ENCODE measurements at places on chromosomes 1 and 21.

DNA sequence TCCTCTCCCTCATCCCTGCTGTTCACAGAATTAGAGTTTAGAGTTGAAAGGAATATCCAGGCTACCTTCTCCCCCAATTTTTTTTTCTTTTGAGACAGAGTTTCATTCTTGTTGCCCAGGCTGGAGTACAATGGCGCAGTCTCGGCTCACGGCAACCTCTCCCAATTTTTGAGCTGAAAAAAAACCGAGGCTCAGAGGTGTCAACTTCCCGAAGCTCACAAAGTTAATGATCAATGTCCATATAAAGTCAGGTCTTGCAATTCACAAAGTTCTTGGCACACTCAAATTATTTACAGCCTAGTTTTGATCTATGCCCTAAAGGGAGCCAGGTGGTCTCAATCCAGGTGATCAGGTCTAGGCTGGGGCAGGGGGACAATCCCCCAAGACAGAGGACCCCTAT is 797 bp upstream of the LEFTY1 start:
- no peak for DNase-seq

DNA sequence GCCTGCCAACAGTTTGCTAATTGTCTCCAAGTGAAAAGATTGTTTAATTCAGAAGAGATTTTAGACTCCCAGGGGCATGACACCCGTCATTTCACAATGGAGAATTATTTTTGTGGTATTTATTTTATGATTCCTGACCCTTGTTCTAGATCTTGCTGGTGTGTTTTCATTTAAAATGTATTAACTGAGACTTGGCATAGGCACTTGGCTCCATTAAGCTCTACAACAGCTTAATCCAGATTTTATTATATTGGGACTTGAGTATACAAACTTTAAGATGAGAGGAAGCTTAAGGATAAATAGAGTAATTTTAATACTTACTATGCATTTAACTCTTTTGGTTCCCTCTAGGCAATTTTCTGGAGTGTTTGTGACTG is 101.3 kb upstream of the KCNE2 start:
- DNase-seq: no peak

DNA sequence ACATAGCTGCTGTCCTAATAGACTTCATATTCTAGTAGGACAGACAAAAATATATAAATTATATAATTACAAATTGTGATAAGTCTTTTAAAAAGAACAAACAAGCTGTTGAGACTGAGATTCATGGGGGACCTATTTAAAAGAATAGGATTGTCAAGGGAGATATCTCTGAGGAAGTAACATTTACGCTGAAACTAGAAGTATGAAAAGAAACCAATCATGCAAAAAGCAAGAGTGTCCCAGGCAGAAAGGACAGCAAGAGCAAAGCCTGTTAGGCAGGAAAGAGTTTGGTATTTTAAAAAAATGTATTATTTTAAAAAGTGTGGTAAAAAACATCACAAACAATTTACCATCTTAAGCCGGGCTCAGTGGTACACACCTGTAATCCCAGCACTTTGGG is 9.1 kb upstream of the METTL13 start:
- no peak for DNase-seq

- no peak for DNase-seq
Observed at GRCh38 chr1:241848686-241849344, 811 bp downstream of the EXO1 start.

- DNase-seq: no peak
Observed at GRCh38 chr1:229280921-229281320, 10.0 kb downstream of the RAB4A start.

DNA sequence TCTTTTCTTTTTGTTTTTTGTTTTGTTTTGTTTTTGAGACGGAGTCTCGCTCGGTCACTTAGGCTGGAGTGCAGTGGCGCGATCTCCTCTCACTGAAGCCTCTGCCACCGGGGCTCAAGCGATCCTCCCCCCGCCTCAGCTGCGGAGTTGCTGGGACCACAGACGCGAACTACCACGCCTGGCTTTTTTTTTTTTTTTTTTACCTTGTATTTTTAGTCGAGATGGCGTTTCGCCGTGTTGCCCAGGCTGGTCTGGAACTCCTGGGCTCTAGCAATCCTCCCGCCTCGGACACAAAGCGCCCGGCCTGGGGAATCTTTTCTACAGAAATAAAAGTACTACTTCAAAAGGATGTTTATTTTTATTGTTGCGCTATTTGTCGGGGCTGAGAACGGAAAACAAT is 1.1 kb upstream of the SETDB1 start:
- no peak for DNase-seq

DNA sequence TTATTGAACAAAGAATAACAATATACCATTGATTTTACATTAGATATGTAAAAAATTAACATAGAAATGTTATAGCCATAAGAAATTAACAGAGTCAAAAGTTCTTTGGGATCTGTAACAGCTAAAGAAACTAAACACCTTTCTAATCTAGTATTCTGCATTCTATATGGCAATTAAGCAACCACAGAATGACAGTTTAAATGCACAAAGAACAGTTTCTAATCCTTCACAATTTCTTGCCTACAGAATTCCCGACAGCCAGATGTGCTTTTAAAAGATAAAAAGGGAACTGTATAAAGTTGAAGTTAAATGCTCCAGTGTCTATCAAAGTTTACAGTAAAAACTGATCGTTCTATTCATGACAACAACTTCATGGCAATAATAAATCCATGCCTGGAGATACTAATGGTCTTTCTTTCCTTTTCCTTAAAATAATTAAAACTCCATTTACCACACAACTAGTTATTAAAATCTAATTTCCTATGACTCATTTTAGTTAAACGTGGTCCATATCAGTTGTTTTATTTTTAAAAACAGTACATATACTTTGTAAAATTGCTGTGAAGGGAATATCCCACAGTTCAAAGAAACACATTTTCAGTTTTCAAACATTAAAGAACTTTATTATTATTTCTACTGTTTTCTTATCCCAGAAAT is 110.2 kb downstream of the EIF4G3 start:
- DNase-seq: no peak

GRCh38 chr1:233735847-233736246 is 121.9 kb downstream of the KCNK1 start:
- DNase-seq: no peak

- DNase-seq: no peak
Observed at GRCh38 chr1:2128189-2128901, 66.2 kb downstream of the FAAP20 start.

DNA sequence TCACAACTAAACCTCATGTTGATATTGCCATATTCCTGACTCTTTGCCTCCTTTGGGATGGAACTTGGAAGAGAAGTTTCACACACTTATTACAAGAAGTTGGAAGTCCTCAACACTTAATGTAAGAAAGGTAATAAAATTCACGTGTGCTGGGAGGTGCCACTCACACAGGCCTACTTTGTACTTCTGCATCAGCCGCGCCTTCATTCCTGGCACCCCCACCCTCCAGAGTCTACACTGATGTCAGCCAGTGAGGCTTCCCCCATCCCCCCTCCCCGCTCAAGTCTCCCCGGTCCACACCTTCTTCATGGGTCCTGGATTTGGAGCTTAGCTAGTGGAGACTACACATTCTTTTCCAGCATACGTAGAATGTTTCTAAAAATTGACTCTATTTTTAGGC is 24.8 kb upstream of the SLC45A1 start:
- DNase-seq: no peak

GRCh38 chr1:55546553-55546952 is 331.4 kb upstream of the USP24 start:
- no peak for DNase-seq

DNA sequence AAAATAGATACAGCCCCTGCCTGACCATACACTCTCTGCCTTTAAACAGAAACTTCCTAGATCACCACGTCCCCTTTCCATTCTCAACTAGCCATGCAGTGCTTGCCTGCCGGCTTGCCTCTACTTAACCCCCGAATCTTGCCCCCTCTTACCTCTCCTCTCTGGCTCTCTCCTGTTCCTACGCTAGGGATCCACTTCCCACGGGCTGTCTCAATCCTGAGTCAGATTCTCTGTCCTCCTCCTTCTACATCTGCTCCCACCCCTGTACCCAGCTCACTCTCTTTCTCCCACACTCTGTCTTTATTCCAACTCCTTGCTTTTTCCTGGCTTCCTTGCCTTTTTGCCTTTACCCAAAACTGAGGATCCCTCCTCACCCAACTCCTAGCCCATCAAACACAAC is 29.3 kb downstream of the ATF3 start:
- no peak for DNase-seq

DNA sequence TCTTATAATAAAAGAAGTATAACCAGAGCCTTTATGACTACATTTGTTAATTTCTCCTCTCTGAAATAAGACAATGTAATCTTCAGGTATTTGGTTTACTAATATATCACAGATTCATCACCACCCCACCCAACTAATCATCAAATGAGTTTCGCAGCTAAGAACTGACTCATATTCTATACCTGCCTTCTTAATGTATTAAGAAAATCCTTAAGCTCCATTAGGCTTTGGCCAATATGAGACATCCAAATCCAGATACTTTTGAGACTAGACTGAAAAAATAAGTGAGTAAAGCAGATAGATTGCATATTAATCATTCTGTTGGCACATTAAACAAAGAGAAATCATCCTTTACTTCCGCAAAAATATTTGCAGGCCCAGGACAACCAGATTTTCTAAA is 18.7 kb upstream of the FMO2 start:
- no peak for DNase-seq

- DNase-seq: no peak
Observed at GRCh38 chr1:168454211-168454815, 89.5 kb downstream of the XCL2 start.

GRCh38 chr1:214678386-214678785 is 75.4 kb downstream of the CENPF start:
- no peak for DNase-seq

DNA sequence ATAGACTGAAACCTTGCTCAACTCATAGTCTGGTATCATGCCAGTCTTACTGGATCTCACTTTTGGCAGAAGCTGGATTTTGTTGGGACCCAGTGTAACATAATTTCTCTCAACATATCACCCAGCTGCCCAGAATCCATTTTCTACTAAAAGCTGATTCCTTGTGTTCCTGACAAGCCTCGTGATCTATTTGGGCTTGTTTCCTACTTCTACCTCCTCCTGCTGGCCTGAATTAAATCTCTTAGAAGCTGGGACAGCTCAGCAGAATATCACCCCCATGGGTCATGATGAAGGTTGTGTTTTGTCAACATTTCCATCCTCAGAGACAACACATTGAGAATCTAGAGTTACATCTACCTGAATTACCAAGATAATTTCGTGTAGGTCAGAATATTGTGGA is 7.7 kb downstream of the GOLT1A start:
- no peak for DNase-seq

GRCh38 chr1:224392411-224393249 is 36.0 kb downstream of the CNIH4 start:
- no peak for DNase-seq

DNA sequence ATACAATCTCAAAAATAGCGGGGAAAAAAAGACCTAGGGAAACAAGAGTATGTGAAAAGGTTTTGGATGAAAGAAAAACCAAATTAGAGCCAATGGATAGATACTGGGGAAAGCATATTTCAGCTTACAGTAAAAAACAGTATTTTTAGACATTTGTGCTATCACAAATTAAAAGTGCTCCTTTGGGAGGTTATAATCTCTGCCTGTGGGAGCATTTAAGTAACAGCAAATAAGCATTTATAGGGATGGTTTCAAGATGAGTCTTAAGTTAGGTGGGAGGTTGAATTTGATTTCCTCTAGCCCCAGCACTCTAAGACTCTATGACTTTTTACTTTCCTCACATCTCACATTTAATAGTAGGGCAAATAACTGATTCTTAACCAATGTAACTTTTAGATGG is 79.6 kb upstream of the SLFNL1 start:
- DNase-seq: no peak

DNA sequence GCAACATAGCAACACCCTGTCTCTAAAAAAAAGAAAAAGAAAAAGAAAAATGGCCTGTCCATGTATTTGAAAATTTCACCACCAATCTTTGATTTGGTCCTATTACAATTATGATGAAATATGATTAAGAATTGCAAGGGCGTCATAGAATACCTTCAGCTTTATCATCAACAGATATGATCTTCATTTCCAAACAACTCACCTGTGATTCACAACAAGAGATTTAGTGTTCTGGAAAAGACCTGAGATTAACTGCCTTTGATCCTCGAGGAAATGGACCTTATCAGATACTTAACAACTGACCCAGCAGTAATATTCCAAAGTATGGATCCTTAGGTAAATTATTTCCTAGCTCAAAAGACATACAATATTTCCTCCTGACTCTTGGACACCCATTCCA is 3.5 kb upstream of the GSTM4 start:
- DNase-seq: no peak

DNA sequence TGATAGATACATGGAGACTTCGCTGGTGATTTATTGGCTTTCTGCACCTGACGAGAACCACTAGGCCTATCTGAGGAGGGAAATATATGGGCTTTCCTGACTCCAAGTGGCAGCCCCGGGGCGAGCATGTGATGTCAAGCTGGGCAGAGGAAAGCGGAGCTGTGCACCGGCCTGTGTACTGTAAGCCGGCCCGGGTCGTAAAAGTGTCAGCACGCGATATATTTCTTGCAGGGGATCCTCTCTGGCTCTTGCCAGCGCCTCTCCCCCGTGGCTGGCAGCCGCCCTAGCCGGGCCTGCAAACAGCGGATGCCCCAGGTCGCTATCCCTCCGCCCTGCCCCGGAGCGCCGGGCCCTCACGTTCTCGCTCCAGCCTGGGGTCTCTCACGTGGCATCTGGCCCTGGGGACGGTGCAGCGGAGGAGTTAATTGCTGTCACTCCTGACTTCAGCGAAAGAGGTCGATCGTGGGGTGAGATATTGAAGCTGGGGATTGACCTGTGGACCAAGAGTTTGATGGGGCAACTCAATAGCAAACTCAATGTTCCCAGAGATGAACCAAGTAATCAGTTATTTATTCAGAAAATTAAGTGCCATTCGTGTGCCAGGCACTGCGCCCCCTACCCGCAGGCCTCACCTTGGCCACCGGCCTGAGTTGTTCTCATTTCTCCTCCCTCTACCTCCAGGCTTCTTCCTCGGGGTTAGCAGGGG is 41.0 kb upstream of the HAO2 start:
- no peak for DNase-seq

DNA sequence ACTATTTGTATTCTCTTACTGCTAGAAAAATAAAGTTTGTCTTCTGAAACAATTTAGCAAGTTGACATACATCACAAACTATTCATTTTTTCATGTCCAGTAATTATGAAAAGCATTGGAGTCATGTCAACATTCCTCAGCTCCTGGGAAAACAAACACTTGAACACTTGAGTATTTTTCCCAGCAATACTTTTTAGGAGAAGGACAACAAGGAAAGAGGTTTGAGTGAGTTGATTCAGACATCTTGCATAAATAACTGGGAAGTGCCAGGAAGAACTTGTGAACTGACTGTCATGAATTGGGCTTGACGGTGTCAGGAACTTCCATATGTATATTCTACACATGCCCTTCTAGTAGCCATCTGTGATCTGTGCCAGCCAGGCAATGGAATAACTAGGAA is 195.6 kb downstream of the HMCN1 start:
- no peak for DNase-seq

GRCh38 chr1:165671526-165671925 is 26.8 kb downstream of the ALDH9A1 start:
- no peak for DNase-seq

DNA sequence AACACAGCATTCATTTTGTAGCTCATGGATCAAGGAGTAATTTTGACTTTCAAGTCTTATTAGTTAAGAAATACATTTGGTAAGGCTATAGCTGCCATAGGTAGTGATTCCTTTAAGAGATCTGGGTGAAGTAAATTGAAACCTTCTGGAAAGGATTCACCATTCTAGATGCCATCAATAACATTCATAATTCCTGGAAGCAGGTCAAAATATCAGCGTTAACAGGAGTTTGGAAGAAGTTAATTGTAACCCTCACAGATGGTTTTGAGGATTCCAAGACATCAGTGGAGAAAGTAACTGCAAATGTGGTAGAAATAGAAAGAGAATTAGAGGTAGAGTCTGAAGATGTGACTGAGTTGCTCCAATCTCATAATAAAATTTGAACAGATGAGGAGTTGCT is 216.6 kb downstream of the GREM2 start:
- no peak for DNase-seq
